ENCODE measurements at places on chromosomes 2 and 18. TPM values are rescaled to one million over a fixed set of nuclear protein-coding genes. Genes with fewer than 3 reads are reported as not detected.

DNAJC27 gene
- total RNA-seq, result 6.7 TPM

XDH gene
- total RNA-seq, result not detected

BCL2L11 gene
- total RNA-seq, result 14.2 TPM

SERPINB4 gene
- total RNA-seq, result not detected

LCLAT1 gene
- total RNA-seq, result 16.4 TPM

DNA sequence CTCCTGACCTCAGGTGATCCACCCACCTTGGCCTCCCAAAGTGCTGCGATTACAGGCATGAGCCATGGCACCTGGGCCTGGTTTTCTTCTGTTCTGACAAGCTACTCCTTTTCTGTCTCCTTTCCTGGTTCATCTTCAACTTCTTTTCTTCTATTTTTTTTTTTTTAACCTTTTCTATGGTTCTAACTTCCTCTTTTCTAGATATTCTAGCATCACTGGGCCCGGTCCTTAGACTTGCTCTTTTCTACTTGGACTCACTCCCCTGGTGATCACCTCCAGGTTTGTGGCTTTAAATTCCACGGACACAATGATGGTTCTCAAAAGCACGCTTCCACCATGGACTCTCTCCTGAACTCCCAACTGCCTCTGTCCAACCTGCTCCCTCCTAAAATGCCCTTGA lies 2.0 kb downstream of the EIF2AK2 start:
- H3K27ac ChIP-seq, result no peak overlapping the region
- no peak overlapping the region for H3K4me3 ChIP-seq
- H3K27me3 ChIP-seq, result no peaks in the 10 kb centered on the region
- DNase-seq, result no peak
- no peaks in the 10 kb centered on the region for H3K4me1 ChIP-seq

- no peaks in the 10 kb centered on the region for H3K36me3 ChIP-seq
- H3K27ac ChIP-seq, result no peak overlapping the region
- H3K4me3 ChIP-seq, result no peak overlapping the region
- no peaks in the 10 kb centered on the region for H3K4me1 ChIP-seq
- H3K27me3 ChIP-seq, result no peaks in the 10 kb centered on the region
Measured at GRCh38 chr2:232949016-232949415, 64.0 kb downstream of the NGEF start.

DNA sequence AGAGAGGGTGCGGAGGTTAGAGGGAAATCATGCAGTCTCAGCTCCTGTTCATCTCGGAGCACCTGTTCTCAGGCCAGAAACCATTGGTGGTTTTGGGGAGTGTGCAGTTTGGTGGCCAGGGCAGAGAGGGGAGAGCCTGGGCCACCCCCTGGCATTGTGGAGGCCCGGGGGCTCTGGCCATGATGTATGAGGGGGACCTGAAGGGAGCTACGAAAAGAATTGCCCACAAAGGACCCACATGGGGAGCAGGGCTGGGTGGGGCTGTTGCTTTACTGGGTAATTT lies 87.7 kb downstream of the DGKD start:
- H3K4me3 ChIP-seq, result no peak overlapping the region
- no peaks in the 10 kb centered on the region for H3K4me1 ChIP-seq
- no peak overlapping the region for H3K27ac ChIP-seq
- no peak for DNase-seq
- H3K27me3 ChIP-seq, result no peaks in the 10 kb centered on the region
- H3K36me3 ChIP-seq, result peaks cover 5% of the 10 kb centered on the region

STK39 gene
- 16.1 TPM for total RNA-seq

Measured in aorta (tissue), 5 donors.